Esophagus muscularis mucosa (tissue), 4 donors: ENCODE measurements at places on chromosomes 5 and 9.

GRCh38 chr5:76816110-76816831, 2.6 kb upstream of the F2RL1 start:
- no peak for DNase-seq

GRCh38 chr9:7799944-7800285, 337 bp upstream of the DMAC1 start:
- DNase-seq: no peak

DNA sequence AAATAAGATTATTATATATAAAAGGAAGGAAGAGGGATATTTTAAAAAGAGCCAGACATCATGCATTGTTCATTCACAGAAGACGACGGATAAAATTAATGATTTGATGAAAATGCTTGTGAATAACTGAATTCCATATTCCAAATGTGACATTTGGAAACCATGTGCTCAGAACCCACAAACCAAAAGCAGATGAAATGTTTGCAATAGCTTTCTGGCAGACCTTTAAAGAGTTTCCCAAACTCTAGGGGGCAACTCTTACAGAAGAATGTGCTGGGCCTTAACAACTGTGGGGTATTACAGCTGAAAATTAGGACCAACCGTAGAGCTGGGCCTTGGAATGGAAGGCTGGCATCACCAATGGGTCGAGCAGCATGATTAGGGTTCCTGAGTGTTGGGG, 471.0 kb downstream of the EFNA5 start:
- DNase-seq: no peak

DNA sequence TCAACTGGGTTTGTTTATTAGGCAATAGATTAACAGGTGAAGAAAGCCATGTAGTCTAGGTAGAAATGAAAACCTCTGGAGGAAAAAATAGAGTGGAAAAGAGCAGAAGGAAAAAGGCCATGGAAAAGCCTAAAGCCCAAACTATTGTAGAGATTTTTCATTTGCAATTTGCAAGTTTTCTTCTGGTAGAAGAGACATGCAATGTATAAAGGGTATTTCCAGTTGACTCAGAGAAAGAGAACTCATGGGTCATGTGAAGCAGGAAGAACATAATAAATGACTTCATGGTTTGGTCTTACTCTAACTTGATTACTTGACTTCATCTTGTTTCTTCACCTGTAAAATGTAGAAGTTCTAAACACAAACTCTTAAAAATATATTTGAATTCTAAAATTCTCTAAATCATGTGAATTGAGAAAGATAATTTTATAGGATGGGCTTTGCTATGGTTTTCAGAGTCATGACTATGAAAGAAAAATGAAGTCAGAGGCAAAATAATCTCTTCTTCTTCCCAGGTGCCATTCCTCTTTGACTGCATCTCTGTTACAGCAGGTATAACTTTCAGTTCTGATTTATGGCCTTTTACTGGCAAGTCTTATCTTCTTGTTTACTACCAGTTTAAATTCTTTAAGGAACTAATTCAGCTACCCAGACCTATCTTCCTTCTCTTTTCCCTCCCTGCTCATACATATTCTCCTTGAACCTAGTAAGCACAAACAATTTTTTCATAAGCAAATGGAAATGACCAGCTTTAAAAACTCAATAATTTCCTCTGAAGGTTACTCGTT, 47.7 kb upstream of the TMC1 start:
- no peak for DNase-seq

DNA sequence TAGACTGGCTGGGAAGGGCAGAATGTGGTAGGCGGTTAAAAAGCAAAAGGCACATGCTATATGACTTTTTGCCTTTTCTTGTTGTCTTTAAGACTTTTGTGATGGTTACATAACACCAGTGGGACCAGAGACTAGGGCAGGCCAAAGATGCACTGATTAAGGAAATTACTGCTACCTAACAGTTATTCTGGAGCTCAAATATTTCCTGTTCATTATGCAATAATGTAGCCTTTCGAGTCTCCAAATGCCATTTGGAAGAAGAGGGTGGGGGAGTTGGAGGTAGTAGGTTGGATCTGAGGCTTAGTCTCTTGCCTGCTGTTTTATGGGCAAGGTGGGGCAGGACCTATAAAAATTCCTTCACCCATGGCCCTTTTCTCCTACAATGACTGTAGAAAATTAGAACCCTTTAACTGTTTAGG, 51.7 kb downstream of the SH3GL2 start:
- no peak for DNase-seq

DNA sequence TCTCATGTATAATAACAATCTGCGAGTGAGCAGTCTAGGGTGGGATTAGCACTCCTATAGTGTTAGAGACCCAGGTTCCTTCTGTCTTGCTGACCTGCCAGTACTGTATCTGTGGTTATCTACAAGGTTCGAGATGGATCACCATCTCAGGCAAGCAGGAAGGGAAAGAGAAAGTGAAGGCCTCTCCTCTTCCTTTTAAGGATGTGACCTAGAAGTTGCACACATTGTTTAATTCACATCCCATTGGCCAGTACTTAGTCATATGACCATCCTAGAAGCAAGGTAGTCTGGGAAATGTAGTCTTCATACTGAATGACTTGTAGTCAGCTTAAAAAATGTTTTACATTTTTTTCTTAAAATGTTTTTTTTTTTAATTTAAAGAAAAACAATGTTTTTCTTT, 168.6 kb downstream of the CARTPT start:
- peak; percentile 64 for DNase-seq

GRCh38 chr5:85278193-85278592, 893.5 kb upstream of the EDIL3 start:
- no peak for DNase-seq

- DNase-seq: peak; percentile 78
These were observed 28.7 kb upstream of the PDE8B start for GRCh38 chr5:77181596-77182304.

DNA sequence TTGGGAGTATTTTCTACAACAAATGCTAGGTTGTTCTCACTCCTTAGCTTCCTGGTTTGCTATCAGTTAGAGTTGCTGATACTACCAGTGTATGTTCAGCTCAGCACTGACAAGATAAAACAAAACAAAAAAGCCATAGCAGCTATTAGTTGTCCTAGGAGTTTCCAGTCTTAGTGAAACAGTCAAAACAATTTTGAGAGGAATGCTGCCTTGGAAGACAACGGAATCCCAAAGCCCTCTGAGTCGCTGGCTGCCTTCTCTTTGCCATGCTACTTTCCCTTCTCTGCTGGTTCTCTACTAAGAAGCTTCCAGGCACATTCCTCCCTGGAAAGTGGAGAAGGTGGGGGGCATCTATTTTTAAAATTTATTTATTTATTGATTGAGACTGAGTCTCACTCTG, 5.4 kb upstream of the CREBRF start:
- no peak for DNase-seq

DNA sequence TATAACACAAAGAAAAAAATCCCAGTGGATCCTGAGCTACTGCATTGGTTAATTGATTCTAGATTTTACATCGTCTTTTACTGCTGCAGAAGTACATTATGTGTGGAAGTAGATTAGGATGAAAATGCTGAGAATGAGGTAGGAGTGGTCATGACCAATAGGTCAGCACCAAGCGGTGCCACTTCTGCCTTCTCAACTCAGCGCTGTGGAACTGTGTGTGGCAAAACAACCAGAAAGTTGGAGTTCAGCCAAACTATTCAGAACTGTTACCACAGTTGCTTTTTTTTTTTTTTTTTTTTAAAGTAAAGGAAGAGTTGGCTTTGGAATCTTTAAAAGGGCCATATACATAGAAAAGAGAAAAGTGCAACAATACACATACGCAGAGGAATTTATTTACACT, 24.2 kb downstream of the POU5F2 start:
- DNase-seq: no peak

DNA sequence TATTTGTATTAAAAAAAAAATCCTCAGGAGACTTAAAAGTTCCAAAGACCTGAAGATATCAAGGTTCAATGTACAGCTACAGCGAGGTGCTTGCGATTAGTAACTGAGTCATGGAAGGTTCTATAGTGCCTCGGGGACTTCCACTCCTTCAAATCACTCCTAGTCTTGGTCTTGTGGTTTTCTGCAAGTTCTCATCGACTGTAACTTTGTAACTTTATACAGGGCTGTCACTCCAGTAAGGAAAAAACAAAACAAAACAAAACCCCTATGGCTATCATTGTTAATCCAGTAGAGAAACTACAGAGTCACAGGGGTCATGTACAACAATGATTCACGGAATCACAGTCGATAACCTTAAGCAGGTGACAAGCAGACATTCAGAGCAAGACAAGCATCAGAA, 39.8 kb upstream of the SELENOP start:
- DNase-seq: no peak

GRCh38 chr5:133431326-133431865, 180.9 kb downstream of the FSTL4 start:
- peak; percentile 82 for DNase-seq
